Activated CD4-positive, alpha-beta T cell treated with anti-CD3 and anti-CD28 coated beads, Interleukin-2, amount 10 ng/mL, durations not matched to agents 24 days and 14 days (primary cell): ENCODE measurements at places on chromosomes 2 and 18.

- DNase-seq, result no peak
Measured at GRCh38 chr2:130258356-130258755, 60.1 kb upstream of the TUBA3E start.

DNA sequence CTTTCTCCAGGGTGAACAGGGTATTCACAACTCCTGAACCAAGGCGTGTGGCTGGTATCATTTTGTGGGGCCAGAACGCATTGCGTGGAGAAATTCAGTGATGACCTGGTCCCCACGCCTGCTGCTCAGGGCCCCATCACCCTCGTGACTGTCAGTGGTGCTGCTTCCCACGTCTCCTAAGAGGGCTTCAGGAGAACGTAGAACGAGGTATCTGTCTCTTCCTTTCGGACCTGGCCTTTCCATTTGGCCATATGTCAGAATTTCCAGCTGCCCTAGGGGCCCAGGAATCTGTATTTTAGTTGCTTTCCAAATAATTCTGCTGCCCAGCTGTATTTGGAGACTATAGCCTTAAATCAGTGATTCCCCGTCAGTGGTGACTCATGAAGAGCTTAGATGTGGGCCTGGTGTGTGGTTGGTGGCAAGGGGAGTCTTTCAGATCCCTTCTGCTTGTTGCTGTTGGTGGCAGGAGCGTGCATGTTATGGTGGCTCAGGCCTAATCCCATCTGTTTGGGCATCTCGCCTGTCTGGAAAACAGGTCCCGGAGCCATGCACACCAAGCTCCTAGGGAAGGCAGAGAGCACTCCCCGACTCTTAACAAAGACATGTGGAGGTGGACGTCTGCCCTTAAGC is 56.4 kb downstream of the NPAS2 start:
- no peak for DNase-seq

- DNase-seq, result no peak
Measured at GRCh38 chr2:217930761-217931563, 71.8 kb downstream of the TNS1 start.

DNA sequence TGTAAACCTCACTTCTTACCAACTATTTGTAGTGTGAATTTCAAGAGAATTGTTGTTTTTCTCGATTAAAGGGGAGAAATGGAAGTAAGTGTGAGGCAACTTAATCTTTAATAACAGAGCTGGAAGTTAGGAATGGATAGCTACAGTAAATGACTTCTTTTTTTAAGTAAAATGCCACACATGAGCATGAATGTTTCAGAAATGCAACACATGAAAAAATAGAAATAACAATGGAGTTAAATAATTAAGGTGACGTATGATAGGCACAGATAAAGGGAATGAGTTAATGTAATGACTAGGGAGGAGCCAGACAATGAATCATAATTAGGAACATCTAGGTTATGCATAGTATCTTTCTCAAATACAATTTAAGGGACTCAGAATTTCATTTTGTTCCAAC is 3.4 kb downstream of the REL start:
- no peak for DNase-seq

DNA sequence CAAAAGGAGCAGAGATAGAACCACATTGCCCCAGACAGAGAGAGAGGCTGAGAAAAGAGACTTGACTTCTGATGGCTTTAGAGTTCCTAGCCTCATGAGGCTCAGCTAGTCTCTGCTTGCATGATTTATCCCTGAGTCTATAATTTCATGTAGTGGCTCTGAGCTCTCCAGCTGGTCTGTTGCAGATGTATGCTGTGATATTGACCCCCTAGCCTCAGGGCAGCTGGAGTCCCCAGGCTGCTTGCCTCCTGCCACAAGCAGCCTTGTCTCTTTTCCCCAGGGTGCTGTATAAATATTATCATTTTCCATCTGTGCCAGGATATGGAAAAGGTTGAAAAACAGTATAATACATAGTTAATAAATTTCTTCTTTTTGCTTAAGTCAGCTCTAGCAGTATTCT is 467.6 kb upstream of the CWC22 start:
- DNase-seq, result no peak

GRCh38 chr18:10465174-10465939 is 10.9 kb downstream of the APCDD1 start:
- no peak for DNase-seq

GRCh38 chr2:193985272-193985671 is 1671.8 kb upstream of the SLC39A10 start:
- DNase-seq, result no peak

DNA sequence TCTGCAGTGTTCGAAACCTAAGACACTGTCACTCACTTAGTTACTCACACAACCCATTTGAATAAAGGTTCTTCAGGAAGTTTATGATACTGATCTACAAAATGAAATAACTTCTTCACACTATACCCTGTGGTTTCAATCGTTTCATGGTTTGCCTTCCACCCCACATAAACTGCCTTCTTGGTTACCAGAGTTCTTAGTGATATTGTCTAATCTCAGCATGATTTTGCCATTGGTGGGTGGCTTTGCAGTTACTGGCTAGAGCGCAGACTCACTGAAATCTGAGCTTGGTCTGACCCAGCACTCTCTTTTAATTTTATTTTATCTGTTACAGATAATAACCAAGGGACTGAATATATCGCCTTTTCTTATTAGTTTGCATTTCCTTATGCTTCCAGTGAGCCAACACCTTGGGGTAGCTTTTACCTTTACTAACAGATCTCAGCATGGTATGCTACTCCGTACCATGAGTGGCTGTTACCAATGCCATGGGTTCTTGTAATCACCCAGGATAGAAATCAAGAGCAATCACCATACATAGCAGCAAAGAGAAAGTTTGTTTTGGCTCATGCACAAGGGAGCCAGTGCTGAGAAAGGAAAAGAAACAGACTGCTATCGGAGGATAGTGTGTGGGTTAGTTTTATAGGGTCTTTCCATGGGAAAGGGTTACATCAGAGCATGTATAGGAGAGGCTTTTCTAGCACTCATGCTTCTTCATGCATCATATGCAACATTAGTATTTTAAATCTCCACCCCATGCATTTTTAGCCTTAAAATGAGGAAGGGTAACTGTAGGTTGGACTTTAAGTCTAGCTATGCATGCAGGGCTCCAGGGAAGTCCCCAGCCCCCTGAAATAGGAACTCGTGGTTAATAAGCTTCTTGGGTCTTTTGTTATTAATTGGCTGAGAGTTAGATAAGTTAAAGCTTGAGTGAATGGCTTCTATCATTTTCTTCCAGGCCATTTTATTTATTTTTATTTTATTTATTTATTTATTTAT is 33.3 kb downstream of the ANXA4 start:
- peak; percentile 87 for DNase-seq

DNA sequence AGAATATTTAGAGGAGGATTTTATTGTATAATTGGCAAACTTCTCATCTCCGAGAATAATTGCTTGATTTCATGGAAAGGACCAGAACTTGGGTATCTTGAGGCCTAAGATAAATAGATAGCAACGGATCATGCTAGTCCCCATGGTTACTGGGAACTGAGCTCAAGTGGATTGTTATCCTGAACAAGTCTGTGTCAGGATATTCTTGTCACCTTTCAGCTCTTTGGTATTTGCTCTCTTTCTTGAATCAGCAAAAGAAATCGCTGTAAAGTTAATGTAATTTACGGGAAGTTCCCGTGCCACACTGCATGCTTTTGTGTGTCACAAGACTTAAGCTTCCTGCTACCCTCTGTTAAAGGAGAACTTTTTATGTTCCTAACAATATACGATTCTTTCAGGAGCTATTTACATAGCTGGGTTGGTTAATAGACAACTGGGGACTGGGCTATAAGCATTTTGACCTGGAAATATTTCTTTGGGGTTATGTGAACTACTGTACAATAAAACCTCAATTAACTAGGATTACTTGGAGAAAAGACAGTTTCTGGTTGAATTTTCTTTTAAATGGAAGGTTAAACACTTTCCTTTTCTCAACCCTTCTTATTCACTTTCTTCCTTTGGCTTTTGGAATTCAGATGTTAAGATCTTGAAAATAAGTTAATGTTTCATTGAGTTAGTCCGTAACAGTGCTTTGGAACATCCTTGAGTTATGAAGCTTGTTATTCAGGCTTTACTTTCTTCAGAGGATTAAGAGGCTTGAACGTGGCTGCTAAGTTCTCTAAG is 151.2 kb downstream of the FMNL2 start:
- no peak for DNase-seq

GRCh38 chr2:156763174-156763573 is 327.0 kb downstream of the GPD2 start:
- DNase-seq, result no peak

GRCh38 chr18:13273800-13274199 is 55.2 kb downstream of the LDLRAD4 start:
- DNase-seq, result peak; percentile 84

DNA sequence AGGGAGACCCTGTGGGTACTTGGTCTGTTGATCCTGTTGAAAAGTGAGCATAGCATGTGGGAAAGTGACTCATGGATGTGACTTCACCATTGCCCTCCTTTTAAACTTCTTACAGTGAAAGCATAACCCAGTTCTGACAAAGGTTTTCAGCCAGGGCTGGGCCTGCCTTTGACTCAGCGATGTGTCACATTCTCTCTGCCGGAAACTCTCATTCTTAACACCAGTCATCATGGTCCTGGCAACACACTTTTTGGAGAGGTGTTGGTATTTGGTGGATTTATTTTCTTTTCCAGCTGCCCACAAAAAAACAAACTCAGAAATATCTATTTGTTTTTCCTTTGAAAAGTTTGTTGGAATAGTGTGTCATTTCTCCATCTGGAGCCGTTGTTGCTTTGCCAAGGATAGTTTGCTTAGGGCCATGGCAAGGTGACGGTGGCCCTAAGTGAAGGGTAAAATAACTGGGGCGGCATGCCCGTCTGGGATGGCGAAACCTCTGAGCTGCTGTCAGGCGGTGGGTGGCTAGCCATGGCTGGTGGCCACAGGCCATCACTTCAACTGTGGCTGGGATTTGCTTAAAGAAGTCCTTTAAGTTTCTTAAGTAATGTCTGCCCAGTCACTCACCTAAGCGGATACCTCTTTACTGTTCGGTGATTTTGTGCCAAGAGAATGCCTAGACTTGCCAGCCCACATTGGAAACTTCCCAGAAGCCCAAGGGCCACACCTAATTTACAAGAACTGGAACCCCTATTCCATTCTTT is 123.3 kb downstream of the LTBP1 start:
- DNase-seq, result peak; percentile 59

DNA sequence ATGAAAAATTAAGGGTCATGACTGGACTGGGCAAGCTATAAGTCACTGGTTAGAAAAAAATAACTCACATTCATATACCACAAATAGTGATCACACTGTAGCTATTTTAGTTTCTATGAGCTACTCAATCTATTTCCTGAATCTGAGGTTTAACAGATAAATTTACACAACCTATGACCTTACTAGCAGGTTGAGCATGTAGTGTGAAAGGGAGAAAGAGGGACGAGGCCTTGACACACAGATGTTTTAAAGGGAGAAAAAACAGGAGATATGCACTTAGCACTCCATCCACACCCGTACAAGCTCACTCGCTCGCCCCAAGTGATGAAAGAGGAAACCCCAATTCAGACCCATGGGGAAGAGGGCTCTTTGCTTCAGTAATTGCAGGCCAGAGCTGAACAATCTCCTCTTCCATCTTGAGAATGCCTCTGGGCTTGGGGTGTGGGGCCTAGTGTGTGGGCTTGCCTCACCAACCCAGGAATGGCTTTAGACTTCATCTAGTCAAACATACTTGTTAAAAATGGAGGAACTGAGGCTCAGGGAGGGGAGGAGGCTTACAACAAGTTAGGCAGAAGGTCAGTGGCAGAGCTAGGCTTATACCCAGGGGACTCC is 10.7 kb downstream of the CYRIA start:
- DNase-seq, result no peak

DNA sequence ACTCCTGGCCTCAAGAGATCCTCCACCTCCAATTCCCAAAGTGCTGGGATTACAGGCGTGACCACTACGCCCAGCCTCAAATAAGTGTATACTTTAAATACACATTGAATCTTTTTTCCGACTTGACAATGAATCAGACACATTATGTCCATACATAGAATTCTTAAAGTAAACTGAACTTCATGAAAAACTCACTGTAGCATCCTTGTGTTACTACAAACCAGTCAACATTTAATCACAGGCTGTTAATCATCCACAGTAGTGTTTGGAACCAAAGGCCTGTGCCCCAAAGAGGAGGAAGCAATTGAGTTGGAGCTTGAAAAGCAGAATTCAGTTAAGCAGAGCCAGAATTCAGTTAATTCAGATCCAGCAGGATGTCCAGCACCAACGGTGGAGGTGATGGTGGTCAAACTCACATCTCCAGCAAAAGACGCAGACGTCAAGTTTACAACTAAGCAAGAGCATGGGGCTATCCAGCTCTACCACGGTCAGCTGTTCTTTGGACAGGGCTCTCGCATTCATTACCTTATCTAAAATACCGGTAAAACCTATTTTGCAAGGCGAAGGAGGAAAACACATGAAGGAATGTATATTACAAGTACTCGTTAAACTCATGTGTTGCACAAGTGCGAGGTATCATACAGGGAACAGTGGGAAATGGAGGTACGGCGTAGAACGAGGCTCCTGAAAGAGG is 1.2 kb downstream of the SLC39A6 start:
- peak; percentile 61 for DNase-seq

GRCh38 chr2:143551971-143552650 is 422.9 kb downstream of the ARHGAP15 start:
- DNase-seq, result no peak

DNA sequence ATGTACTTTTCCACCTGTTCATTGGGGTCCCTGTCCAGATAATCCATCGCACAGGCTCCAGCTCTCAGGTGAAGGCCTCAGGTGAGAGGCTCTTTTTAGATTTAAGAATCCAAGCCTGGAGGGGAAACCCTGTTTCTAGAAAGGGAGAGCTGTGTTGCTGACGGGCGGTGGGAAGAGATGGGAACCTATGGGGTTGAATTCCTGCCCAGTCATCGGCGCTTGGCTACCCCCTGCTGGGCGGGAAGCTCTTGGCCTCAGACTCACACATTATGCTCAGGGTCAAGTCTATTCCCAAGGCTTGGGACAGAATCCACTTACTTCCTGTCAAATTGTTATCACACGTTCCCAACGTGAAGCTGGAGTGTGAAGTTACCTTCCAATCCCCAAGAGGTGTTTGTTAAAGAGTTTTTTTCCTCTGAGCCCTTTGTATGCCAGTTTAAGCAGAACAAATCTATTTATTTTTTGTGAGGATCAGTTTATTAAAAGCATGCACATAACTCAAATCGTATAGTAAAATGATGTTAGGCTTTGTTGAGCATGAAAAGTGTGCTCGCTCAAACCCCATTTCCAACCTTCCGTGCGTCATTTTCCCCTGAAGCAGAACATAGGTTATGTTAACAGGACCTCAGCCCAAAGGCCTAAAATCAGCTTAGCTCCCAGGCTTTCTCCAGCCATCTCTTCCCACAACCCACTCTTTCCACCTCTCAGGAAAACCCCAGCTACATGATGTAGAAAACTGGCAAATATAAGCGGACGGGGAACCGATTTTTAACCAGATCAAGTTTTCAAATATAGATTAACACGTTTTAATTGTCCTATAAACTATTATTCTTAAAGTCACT is 181.7 kb upstream of the ETAA1 start:
- DNase-seq, result no peak

- no peak for DNase-seq
Measured at GRCh38 chr2:189511960-189512319, 68.6 kb downstream of the SLC40A1 start.
